Left renal cortex interstitium (tissue), 4 donors: ENCODE measurements at places on chromosomes 11 and 22. TPM values are rescaled to one million over a fixed set of nuclear protein-coding genes. Genes with fewer than 3 reads are reported as not detected.

KDM4E gene
- polyA plus RNA-seq = 0.35 TPM

EXPH5 gene
- 2.4 TPM for polyA plus RNA-seq

C22orf15 gene
- polyA plus RNA-seq = 2.8 TPM

SLC25A1 gene
- polyA plus RNA-seq = 85.1 TPM

F2 gene
- polyA plus RNA-seq = 0.39 TPM

RASD2 gene
- 1.7 TPM for polyA plus RNA-seq

C11orf42 gene
- 0.66 TPM for polyA plus RNA-seq

SMC1B gene
- polyA plus RNA-seq = 0.20 TPM

CRYBB1 gene
- 0.77 TPM for polyA plus RNA-seq

STIP1 gene
- 185 TPM for polyA plus RNA-seq

RBM14 gene
- 55.6 TPM for polyA plus RNA-seq

PKNOX2 gene
- polyA plus RNA-seq = 15.1 TPM

KCNJ4 gene
- polyA plus RNA-seq = 0.20 TPM
